ENCODE measurements at places on chromosomes 13 and 19.

DNA sequence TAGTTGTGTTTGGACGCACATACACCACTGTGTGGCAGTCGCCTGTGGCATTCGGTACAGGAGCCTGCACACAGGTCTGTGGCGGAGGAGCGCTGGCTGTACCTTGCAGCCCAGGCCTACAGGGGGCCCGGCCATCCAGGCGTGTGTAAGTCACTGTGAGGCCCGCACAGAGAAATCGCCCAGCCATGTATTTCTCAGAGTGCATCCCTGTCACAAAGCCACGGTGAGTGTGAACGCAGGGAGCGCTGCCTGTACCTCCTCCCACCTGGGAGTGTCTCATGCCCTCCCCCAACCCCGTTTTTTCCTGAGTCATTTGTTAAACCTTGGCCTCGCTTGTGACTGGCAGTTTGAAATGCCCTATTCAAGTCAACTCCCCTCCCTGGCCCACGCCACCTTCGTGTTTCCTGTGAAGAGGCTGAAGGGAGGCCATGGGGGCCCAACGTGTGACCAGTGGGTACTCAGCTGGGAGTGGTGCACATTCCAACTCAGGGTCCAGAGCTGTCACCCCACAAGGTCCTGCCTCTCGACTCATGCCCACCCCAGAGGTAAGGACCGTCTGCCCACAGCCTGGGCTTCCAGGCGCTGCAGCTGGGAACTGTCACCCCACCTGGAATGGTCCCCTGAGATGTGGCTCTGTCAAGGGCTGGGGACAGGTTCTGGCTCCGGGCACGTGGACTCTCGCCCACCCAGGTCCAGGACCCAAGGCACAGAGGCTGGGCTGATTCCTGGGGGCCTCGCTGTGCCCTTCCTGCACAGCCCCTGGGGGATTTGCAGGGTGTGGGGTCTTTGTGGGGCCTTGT lies 11.6 kb upstream of the RASA3 start:
- DNase-seq = no peak

GRCh38 chr13:74841651-74842050 lies 640.3 kb downstream of the TBC1D4 start:
- no peak for DNase-seq

DNA sequence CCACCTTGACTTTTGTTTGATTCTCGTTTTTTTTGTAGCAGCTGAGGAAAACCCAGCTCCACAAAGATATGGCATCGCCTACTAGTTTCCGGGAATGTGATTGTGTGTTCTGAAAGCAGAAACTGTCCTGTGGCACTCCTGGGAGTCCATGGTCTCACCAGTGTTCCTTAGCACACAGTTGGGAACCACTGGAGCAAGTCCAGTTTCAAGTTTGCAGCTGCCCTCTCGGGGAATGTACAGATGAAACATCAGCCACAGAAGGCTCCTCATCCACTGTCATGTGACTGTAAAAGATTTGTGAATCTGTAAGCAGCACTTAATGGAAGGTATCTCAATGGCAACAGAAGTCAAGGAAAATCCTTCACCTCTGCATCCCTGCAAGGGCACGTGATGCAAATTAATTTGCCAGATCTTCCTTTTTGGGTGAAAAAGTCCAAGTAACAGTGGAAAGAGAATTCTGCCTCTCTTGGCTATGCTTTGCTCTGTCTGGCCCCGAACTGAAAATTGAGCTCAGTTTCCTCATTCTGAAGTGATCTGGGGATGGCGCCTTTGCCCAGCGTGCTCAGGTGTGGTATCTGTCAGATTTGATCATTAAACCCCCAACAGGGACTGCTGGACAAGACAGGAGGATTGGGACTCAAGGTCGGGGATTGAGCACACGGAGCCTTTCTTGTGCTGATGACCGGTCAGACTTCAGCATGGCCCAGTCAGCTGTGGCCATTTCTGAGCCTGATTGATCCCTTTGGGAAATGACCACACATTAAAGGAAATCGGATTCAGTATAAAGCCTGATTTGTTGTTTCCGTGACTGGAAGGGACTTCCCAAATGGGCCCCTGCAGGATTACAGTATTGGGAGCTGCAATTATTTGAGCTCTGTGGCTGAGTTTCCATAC lies 58.8 kb downstream of the ING1 start:
- DNase-seq = no peak

DNA sequence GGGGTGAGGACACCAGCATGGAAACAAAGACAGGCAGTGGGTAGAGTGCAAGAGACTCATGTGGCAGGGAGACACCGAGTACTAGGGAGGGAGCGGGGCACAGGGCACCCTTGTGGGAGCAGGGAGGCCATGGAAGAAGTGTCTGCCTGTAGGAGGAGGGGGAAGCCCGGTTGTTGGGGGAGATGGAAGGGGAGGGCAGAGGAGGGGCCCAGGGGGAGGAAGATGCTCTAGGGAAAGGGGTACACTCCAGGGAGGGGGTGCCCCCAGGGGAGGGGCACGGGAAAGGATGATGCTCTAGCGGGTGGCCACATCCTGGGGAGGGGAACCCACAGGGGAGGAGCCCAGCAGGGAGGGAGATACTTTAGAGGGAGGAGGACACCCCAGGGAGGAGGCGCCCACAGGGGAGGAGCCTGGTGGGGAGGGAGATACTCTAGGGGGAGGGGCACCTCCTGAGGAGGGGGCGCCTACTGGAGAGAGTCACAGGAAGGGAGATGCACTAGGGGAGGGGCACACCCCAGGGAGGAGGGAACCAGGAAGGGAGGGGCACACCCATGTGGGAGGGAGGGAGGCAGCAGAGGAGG lies 24.9 kb downstream of the CPAMD8 start:
- DNase-seq = no peak

DNA sequence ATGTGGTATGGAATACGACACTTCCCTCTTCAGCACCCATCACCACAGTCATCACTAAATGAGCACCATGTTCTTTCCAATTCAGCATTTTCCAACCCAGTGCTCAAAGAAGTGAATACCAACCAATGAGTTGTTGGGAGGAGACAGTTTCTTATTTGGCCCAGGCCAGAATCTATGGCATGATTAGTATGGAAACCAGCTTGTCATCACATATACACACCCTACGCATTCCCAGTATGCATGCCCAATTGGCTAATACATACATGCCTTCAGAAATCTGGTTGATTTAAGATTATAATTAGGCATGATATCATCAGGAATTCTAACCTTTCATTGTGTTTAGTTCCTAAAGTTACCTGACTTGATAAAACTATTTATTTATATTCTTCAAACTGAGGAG lies 430.0 kb downstream of the DIAPH3 start:
- DNase-seq = no peak

DNA sequence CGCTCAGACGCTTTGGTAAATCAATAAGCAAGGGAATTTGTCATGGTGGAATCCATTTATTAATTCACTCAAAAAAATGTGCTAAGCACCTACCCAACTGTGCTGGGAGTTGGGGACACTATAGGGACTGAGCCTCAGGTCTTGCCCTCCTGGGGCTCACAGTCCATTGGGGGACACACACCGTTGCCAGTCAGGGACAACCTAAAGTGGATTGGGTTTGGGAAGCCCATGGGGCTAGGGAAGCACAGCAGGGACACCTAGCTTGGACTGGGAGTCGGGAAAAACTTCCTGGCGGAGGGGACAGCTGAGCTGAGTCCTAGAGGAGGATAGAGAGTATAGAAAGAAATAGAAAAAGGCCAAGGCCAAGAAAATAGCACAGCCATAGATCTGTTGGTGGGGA lies 8.5 kb downstream of the FOSB start:
- no peak for DNase-seq

DNA sequence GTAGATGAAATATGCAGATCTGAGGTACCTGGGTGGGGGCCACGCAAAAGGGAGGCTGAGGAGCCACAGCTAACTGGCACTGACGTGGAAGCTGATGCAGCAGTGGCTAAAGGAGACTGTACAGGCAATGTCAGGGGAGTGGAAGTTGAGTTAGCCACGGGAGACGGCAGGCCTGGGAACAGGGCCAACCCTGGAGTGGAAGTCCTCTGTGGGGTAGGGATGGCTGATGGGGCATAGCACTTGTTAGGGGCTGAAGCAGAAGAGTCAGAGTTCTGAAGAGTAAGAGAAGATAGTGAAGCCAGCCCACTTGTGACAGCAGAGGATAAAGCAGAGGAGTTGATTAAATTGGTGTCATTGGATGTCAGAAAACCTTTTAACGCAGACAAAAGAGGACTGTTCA lies 22.8 kb upstream of the STOML3 start:
- DNase-seq = no peak

Measured in stimulated activated CD4-positive, alpha-beta T cell treated with anti-CD3 and anti-CD28 coated beads, Interleukin-1b, Interleukin-23, amount 100 ng/mL, for 1 hour (primary cell).